ENCODE measurements at places on chromosomes 2 and 18. TPM values are rescaled to one million over a fixed set of nuclear protein-coding genes. Genes with fewer than 3 reads are reported as not detected.
A peak's percentile ranks its signal among the peaks of the same experiment; 100 is the strongest.

The CNTNAP5 gene
- not detected for total RNA-seq

DNA sequence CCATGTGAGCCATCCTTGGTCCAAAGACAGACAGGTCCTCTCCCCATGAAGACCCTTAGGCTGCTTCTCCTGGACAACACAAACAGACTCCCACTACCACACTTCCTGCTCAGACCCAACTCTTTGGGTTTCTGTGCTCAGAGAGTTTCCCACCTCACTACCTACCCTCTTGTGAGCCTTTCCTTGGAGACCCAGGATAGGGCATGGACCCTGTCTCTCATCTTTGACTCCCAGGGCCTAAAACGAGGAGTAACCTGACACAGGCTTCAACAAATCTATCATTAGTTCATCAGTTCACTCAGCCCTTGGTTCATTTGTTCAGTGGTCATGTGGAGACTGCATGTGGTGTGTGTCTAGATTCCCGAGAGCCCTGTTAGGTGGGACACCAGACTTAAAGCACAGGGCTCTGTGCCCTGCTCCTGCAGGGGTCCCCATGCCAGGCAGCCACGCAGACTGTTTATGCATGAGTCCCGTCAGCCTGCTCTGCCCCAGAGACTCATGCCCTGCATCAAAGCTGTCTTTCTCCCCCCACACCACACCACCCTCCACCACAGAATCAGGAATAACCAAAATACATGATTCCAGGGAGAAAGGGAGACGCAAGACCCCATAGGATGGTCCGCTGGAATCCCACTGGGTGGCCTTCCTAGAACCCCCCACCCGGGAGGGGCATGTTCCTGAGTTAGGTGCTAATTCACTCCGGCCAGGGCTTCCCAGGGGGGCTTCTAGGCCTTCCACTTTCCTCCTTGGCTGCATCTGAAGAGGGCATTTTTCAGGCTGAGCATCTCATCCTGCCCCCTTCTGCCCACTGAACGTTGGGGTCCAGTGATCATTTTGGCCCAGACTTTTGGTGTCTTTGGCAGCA is 100.2 kb upstream of the TEX51 start:
- no peak for DNase-seq

DNA sequence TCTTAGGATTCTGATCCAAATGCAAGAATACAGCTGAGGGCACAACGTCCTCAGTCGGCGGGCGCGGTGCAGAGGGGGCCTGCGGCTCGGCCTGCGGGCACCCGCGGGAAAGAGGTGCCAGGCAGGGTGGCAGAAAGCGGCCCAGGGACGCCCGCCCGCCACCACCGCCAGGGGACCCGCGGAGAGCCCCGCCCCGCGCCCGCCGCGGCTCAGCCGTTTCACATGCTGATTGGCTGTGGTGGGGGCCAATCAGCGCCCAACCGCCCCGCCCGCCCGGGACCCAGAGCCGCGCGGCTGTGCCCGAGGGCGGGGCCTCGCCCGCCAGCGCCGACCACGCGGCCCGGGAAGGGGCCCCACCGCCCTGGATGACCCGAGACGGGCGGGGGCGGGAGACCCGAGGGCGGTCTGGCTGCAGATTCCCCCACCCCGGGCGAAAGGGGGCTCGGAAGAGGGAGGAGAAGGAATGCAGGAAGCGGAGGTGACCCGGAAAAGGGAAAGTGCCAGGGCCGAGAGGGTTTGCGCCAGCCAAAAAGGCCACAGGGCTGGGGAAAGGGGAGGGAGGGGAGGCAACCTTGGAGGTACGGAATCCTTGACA is 8.0 kb downstream of the IRS1 start:
- DNase-seq = peak; percentile 84

GRCh38 chr2:44189104-44189503 is 20.4 kb downstream of the PPM1B start:
- no peak for DNase-seq

The ASB18 gene
- under 0.01 TPM for total RNA-seq

- no peak for DNase-seq
These were observed 77.9 kb downstream of the LIMS1 start for GRCh38 chr2:108612153-108612513.

DNA sequence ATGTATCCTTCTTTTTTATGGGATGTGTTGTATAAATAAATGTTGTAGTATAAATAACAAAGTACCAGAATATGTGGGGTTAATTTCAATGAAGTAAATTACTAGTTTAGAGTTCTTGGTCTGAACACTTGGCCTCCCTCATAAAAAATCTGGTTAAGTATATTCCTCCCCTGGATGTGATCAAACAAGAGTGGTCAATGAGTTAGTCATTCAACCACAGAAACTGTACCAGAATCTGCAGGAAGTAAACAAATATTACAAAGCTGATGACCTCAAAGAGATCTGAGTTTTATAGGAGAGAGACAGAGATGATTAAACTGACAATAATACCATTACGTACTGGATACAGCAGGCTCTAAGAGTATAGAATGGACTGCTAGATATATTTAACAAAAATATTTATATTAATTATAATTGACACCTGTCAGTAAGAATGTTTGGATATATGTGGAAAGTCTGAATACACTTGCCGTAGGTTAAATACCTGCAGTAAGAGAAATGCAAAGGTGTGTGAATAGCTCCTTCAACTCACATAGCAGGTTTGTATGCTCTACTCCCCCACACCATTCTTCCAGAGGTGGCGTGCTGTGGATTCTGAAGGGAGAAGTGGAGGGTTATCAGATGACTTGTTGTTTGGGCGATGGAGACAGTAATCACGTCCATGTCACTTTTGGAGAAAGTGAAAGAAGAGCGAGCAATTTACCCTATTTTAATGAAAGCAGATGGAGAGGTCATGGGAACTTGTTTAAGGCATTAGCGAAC is 108.3 kb upstream of the LRATD1 start:
- peak; percentile 11 for DNase-seq

The RBFA gene
- 17.2 TPM for total RNA-seq

DNA sequence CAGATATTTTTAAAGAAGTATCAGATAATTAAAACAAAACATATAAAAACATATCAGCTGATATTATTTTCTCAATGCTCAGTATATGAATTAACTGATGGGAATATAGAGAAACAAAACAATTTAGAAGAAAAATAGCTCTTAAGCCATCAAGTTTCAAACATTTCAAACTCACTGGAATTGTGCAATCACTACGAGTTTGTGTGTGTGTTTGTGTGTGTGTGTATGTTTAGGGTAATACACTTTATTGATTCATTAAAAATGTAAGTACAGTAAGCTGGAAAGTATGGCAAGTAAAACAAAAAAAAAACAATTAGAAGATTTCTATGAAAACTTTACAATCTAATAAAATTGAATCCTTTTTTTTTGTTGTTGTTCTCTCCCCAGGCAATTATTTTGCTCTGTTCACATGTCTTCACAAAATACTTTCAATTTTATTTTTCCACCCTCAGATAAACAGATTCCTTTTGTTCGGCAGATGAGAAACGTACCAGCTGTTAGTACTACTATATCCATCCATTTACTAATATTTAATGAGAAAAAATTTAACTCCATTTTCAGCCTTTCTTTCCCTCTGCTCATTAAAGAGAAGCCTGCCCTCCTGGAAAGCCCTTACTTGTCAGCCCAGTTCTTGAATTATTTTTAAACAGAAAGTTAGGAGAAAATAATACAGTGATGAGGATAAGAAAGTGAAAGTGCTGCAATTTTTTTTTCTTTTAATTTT is 87.6 kb downstream of the SLC8A1 start:
- peak; percentile 4 for DNase-seq

DNA sequence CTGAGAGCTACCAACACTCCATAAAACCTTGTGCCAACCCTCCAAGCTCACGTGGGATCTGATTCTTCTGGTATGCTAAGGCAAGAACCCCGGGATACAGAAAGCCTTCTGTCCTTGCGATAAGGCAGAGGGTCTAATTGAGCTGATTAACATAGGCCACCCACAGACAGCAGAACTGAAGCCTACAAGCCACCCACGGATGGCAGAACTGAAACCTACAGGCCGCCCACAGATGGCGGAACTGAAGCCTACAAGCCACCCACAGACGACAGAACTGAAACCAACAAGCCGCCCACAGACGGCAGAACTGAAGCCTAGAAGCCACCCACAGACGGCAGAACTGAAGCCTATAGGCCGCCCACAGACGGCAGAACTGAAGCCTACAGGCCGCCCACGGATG is 216.3 kb downstream of the SNTG2 start:
- DNase-seq = no peak

GRCh38 chr2:67215214-67216055 is 181.7 kb upstream of the ETAA1 start:
- peak; percentile 32 for DNase-seq

DNA sequence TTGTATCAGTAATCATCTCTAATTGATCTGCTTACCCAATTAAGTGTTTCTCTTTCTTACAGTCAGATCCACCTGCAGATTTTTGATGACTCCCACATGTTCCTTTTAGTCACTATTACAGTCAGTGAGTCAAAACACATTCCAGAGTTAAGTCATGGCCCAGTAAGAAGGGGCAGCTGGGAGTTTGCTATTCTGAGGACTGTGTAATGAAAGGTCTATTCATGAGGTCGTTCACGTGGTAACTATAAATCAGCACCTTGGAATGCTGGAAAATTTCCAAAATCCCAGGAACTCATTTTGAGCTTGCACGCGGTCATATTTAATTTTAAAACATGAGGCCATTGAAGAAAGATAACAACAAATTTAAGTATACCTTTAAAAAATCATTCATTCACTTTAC is 252.5 kb downstream of the XIRP2 start:
- DNase-seq = peak; percentile 67

- DNase-seq = no peak
These were observed 137.0 kb downstream of the NCKAP5 start for GRCh38 chr2:133431289-133431688.

The MARCHF4 gene
- total RNA-seq = 1.5 TPM

GRCh38 chr2:172578860-172579512 is 23.1 kb downstream of the PDK1 start:
- no peak for DNase-seq

DNA sequence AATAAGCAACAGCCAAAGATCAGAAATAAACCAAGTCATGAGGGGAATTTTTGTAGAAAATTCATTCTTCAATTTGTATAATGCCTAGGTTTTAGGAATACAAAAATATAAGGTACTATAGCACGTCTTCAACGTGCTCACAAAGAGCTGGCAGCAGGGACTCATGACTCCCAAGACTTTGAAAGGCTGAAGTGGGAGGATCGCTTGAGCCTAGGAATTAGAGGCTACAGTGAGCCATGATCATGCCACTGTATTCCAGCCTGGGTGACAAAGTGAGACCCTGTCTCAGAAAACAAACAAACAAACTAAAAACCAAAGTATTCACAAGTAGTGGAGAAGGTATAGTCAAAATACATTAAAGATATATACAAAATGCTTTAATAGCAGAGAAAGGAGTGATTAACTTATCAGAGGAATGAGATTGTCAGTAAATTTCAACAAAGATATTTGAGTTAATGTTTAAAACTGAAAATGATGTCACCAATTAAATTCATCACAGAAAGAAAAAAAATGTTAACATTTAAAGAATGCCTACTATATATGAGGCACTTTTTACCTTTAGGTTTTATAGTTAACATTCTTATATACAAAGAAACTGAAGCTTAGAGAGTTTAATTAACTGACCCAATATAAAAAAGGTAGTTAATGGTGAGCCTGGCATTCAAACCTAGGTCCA is 3.2 kb downstream of the WDR33 start:
- DNase-seq = no peak

Measured in dermis blood vessel endothelial cell (primary cell).